ENCODE measurements at places on chromosomes 7 and 10.

DNA sequence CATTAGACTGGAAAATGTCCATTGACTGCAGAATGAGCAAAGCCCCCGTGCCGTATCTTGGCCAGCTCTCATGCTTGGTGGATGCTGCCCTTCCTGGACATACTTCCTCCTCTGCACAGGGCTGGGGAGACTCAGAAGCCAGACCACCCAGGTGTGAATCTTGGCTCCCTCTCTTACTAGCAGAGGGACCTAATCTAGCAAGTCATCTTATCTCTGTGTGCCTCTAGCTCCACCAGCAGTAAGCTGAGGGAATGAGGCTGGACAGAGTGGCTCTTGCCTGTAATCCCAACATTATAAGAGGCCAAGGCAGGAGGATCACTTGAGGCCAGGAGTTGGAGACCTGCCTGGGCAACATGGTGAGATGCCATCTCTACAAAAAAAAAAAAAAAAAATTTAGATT is 173.8 kb upstream of the GHITM start:
- no peak for DNase-seq

- DNase-seq = no peak
These were observed 33.1 kb downstream of the AP5Z1 start for GRCh38 chr7:4808565-4808964.

GRCh38 chr10:64859911-64860310 is 1338.7 kb downstream of the REEP3 start:
- DNase-seq = no peak

DNA sequence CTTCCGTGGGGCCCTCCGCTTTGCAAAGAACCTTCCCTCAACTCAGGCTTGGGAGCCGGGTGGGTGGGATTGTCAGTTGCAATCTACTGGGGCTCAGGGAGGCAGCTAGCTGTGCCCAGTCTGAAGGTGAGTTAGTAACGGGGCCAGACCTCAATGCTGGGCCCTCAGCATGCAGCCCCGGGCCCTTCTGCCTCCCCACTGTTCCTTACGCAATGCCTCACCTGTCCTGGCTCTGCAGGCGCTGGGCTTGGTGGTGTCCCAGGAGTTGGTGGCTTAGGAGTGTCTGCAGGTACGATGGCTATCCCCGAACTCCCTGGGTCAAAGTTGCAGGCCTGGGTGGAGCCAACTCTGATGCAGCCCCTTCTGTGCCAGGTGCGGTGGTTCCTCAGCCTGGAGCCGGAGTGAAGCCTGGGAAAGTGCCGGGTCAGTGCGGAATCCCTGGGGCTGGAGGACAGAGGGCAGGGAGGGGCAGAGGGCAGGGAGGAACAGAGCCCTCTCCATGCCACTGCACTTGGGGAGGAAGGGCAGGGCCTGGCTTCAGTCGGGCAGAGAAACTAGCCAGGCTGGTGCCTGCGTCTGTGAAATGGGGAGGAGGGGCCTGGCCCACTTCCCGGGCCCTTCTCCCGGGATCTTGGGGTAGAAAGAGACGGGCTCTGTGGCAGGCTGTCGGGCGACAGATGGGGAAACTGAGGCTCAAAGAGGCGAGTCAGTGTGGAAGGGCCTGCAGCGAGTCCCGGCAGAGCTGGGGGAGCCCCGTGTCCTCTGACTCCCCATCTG is 15.0 kb downstream of the ELN start:
- DNase-seq = no peak

DNA sequence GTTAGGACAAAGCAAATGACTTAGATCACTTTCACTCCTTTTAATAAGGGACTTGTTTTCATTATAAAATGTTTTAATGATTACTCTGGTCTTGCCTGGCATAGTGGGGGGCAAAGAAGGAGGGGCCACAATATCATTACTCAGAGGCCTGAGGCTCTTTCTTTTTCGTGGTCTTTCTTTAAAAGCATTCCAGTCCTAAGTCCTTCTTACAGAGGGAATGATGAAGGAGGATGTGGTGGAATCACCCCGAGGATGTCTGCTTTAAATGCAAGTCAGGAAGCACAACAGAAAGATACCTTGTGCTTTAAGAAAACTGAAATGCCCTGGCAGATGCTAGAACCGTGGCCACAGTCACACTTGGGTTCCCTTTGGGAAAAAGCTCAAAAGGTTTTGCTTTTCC is 379.1 kb downstream of the INHBA start:
- no peak for DNase-seq

DNA sequence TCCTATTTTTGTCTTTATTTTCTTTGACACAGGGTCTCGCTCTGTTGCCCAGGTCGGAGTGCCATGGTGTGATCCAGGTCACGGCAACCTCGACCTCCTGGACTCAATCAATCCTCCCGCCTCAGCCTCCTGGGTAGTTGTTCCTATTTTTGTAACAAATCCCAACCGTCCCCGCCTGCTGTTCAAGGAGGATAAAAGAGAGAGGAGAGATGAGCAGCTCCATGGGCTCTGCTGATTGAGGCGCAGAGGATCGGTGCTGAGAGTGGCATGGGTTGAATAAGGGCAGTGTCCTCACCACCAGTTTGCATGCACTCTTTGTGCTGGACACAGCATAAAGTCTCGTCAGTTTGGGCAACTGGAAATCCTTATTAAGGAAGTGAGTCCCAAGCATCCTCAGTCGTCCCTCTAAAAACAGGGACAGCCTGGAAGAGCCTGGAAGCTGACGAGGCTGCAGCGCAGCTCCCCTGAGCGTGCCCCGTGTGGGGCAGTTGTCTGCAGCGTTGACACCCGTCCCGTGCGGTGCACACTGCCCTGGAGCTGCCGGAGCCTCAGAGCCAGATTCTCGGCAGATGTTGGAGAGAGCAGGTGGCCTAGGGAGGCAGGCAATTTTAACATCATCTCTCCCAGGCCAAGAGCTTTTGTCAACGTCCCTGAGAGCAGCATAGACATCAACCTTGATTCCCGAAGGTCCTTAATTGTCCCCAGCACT is 404.2 kb upstream of the RNF32 start:
- no peak for DNase-seq

DNA sequence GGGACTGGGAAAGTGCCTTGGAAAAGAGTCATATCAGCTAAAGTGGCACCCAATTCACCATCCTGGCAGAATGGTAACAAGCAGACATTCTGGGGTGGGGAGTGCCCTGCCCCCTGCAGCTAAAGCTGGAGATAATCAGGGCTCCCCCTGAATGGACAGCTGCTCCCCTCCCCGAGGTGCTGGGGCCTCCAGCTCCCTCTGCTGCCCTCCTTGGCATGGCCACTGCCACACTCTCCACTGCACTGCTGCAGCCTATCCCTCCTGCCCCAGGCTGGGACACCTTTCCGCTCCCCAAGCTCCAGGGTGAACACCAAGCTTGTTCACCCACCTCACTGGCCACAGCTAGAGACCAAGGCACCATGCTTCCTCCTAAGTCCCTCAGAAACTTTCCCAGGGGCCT is 9.8 kb upstream of the PARD3 start:
- no peak for DNase-seq

GRCh38 chr10:24722131-24722675 is 1.5 kb downstream of the ARHGAP21 start:
- no peak for DNase-seq

GRCh38 chr10:60549686-60550085 is 160.0 kb upstream of the ANK3 start:
- DNase-seq = peak; percentile 27

DNA sequence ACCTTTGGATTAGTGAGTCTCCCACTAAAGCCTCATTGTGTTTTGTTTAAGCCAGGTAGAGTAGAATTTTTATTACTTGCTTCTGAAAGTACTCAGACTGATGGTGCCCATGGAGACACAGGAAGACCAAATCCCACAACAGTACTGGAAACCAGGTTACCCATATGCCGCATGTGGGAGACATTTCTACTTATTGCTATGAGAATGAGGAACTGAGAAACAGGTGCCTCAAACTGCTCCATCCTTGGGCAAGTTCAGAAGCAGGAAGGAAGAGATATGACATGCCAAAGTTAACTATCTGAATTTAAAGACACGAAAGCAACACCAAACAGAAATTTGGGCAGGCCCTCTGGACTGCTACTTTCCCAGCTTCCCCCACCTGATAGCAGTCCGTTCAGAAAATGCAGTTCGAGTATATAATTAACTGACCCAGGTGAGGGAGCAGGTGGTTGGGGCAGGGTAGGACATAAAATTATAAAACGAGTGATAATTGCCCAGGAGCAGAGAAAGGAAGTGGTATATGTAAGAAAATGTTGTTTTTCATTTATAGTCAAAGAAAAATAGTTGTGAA is 382.3 kb upstream of the MTPN start:
- no peak for DNase-seq

- DNase-seq = peak; percentile 22
These were observed 39.9 kb upstream of the EGR2 start for GRCh38 chr10:62856021-62856420.

- DNase-seq = no peak
These were observed 683.2 kb upstream of the LRRN3 start for GRCh38 chr7:110407706-110408105.

- DNase-seq = no peak
These were observed 6.1 kb upstream of the PKD1L1 start for GRCh38 chr7:47954231-47954911.

DNA sequence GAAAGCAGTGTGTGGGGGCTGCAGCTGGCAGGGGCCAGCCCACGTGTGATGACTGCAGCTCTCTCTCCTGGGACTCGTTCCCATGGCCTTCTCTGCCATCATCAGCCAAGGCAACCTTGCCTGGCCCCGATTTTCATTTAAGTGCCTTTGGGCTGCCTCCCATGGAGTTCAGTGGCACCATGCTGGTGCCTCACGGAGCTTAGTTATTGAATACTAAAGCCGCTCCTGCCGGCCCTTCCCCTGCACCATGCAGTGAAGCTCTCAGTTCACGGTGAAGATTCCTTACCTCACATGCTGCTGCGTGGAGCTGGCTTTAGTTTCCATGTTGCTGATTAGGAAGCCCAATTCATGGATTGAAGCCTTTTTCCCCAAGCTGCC is 141.5 kb upstream of the EEPD1 start:
- DNase-seq = no peak

DNA sequence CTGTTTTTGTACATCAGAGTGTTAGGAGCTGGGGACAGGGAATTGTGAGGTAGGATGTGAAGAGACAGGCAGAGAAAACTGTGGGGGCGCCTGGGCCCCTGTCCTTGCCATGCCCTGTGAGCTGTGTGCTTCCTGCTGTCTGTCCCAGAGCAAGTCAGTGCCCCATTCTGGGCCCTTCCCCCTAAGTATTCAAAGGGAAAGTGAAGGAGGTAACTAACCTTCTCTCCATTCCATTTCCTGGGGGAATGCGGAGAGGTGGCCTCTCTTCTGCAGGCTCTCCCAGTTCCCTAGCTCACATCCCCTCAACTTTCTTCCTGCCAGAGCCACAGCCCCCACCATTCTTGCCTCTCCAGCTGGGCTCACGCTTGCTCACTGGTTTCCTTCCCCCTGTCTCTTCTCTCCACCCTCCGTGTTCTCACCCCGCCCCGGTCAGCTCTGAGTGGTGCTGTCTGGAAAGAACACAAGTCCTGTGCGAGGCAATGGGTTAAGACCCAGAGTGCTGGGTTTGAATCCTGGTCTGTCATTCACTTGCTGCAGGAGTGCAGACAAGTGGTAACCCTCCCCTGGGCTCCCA is 9.7 kb upstream of the VSIR start:
- no peak for DNase-seq

DNA sequence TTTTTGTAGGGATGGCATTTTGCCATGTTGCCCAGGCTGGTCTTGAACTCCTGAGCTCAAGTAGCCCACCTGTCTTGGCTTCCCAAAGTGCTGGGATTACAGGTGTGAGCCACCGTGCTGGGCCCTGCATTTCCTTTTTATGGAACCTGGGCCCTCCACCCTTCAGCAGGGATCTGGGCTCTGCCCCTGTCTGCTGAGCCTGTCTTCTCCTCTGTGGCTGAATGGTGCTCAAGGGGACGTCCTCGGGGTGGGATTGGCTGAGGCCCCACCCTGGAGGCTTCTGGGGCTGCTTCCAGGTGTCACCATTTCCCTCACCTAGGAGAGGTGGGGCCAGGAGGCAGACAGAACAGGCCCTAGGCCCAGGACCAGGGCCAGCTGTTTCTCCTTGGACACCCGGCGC is 18.4 kb downstream of the FAM241B start:
- DNase-seq = no peak

DNA sequence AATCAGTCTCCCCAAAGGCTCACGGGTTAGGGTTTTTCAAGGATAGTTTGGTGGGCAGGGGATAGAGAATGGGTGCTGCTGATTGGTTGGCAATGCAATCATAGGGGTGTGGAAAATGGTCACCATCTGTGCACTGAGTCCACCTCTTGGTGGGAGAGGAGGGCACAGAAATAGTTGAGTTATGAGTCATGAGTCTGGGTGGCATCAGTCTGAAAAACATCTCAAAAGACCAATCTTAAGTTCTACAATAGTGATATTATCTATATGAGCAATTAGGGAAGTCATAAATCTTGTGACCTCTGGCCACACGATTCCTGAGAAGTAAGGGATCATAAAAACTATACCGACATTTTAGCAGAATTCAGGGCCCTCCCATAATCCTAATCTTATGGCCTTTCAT is 62.7 kb downstream of the LGI1 start:
- DNase-seq = no peak

DNA sequence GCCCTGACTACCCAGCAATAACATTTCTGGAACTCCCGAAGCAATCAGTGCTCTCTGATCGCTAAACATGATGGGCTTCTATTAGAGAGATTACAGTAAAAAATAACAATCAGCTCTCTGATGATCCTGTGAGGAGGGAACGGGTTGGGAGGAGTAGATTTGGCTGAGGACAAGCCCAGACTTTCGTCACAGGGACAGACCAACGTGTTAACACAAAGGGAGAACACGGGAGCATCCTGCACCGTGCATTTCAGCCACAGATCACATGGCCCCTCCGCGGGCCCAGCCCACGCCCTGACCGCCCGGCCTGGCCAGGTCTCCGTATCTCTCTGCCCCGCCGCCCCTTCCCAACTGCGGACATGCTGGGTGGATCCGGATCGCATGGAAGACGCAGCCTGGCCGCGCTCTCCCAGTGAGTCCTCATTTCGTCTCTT is 95.0 kb upstream of the AGBL3 start:
- no peak for DNase-seq

DNA sequence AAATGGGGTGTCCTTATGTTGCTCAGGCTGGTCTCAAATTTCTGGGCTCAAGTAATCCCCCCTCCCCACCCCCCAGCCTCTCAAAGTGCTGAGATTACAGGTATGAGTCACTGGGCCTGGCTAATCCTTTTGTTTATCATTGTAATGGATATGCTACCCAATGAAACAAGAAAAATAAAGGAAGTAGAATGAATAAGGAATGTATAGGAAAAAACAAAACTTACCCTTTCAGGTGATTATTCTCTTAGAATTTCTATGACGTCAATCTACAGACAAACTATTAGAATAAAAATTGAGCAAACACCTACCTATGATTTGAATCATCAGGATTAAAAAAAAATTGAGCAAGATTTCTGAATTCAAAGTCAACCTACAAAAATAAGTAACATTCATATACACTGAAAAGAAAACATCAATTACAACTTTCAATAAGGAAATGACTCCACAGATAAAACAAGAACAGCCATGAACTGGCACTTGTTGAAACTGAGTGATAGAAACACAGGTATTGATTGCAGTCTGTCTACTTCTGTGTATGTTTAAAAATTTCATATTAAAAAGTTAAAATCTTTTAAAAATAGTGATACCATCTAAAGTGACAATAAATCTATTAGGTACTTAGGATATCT is 12.2 kb downstream of the ADAM12 start:
- no peak for DNase-seq

All from CD4-positive, alpha-beta T cell treated with Interleukin-21 for 1 hour (primary cell).